ENCODE measurements at places on chromosomes 2 and 18.

- no peak for DNase-seq
- peaks cover 3% of the 10 kb centered on the region for H3K4me1 ChIP-seq
- no peaks in the 10 kb centered on the region for H3K27me3 ChIP-seq
- no peak overlapping the region for H3K27ac ChIP-seq
These were observed 23.9 kb upstream of the ALLC start for GRCh38 chr2:3633982-3634595.

- H3K36me3 ChIP-seq: no peaks in the 10 kb centered on the region
- no peak overlapping the region for H3K4me3 ChIP-seq
- H3K27ac ChIP-seq: no peak overlapping the region
- peaks cover 2% of the 10 kb centered on the region for H3K4me1 ChIP-seq
These were observed 62.3 kb upstream of the ACSL3 start for GRCh38 chr2:222798528-222798927.

- DNase-seq: no peak
- peaks cover 42% of the 10 kb centered on the region for H3K4me1 ChIP-seq
- no peak overlapping the region for H3K4me3 ChIP-seq
These were observed 11.0 kb upstream of the TXNDC2 start for GRCh38 chr18:9874728-9875127.

DNA sequence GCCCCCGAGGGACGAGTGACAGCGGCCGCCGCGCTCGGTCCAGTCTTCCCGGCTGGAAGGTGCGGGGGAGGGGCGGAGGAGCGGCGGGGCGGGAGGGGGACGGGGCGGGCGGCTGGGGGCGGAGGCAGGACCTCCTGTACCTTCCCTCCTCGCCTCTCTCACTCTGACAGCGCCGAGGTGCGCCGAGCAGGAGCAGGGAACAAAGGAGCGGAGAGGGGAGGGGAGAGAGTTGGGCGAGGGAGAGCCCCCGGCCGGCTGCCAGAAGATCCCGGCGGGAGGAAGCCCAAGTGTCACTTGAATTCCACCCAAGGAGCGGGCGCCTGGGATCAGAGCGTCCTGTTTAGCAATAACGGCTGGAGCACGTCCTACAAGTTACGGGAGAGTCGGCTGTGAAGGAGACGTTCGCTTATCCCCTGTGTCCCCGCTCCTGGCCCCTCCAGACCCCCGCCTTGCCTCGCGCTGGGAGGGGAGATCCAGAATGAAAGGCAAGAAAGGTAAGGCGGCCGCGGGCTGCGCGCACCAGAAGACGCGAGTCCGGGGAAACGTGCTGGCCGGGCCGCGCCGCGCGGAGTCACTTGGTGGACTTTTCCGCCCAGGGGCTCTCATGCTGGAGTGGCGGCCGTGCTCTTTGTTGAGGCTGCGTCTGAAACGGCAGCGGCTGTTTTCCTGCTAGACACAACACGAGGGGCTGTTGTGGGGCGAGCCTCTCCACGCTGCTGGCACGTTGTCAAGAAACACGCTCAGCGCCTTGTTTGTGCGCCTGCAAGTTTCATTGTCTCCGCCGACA is at the start of gene TGIF1:
Gene TGIF1 (plus strand): TSS at position 161 of the 787 bp plus-strand sequence. CDS start 318 bp downstream, at position 479.
- H3K27ac ChIP-seq: peak within 1 kb of the TSS; percentile 97
- H3K4me1 ChIP-seq: peaks cover 37% of the 10 kb centered on the region
- H3K27me3 ChIP-seq: no peaks in the 10 kb centered on the region
- H3K36me3 ChIP-seq: peaks cover 36% of the 10 kb centered on the region

DNA sequence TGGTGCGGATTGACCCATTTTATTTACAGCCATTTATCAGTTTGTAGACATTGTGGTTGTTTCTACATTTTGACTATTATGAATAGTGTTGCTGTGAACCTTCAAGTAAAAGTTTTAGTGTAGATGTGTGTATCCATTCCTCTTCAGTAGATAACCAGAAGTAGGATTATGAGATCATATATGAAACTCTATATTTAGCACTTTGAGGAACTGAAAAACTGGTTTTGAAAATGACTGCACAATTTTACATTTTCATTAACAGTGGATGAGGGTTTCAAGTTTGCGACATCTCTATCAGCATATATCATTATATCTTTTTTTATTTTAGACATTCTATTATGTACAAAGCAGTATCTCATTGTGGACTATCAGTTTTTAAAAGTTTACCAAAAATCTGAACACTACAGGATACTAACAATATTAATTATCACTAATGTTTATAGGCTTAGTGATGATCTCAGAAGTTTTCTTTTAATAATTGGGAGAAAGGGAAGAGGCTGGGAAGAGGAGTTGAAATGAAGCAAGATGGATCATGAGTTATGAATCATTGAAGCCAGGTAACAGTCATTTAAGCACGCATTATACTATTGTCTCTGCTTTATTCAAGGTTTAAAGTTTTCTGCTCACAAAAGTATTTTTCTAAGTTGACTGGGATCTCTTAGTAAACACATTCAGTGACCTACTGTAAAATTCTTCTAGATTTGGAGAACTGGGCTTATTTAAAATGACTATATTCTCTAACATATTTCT is 329.0 kb upstream of the LRATD1 start:
- no peaks in the 10 kb centered on the region for H3K4me1 ChIP-seq
- H3K27me3 ChIP-seq: no peaks in the 10 kb centered on the region
- no peak overlapping the region for H3K4me3 ChIP-seq
- no peaks in the 10 kb centered on the region for H3K36me3 ChIP-seq
- no peak overlapping the region for H3K27ac ChIP-seq

DNA sequence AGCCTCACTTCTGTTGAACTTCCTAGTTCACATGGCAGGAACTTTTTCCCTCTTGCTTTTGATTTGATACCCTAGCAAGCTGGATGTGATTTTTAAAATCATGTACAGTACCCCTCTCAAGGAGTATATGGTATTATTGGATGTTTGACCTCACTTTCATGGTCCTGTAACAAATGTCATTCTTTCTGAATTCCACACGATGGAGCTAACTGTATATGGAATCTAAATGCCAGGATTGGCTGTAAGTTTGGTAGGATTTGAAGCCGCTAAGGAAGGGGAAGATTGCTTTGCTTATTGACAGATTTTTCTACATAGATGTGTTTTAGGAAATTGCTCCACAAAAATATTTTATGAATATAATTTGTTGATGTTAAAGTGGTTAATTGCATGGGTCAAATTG is 18.3 kb downstream of the MAIP1 start:
- DNase-seq: no peak
- H3K4me3 ChIP-seq: no peak overlapping the region
- peaks cover 12% of the 10 kb centered on the region for H3K36me3 ChIP-seq
- H3K4me1 ChIP-seq: peaks cover 12% of the 10 kb centered on the region
- no peak overlapping the region for H3K27ac ChIP-seq

- DNase-seq: no peak
- no peak overlapping the region for H3K4me3 ChIP-seq
- H3K27me3 ChIP-seq: peaks cover 8% of the 10 kb centered on the region
These were observed 59.6 kb upstream of the SIX3 start for GRCh38 chr2:44881856-44882255.

DNA sequence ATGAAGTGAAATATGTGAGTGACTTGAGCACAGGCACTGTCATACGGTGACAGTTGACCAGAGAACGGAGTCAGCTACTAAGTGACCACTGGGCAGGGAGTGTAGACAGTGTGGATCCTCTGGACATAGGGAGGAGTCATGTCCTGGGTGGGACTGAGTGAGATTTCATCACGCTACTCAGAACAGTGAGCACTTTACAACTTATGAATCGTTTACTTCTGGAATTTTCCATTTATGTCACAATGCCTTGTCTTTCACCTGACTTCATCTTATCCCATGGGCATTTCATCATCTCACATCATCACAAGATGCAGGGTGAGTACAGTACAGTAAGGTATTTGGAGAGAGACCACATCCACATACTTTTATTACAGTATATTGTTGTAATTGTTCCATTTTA is 29.0 kb downstream of the PTPRM start:
- no peaks in the 10 kb centered on the region for H3K27me3 ChIP-seq
- H3K4me1 ChIP-seq: no peaks in the 10 kb centered on the region
- no peak overlapping the region for H3K4me3 ChIP-seq

- H3K4me1 ChIP-seq: peaks cover 16% of the 10 kb centered on the region
- H3K27ac ChIP-seq: no peak overlapping the region
- no peaks in the 10 kb centered on the region for H3K36me3 ChIP-seq
- H3K4me3 ChIP-seq: no peak overlapping the region
- no peaks in the 10 kb centered on the region for H3K27me3 ChIP-seq
These were observed 41.4 kb downstream of the PKP4 start for GRCh38 chr2:158498043-158498748.

DNA sequence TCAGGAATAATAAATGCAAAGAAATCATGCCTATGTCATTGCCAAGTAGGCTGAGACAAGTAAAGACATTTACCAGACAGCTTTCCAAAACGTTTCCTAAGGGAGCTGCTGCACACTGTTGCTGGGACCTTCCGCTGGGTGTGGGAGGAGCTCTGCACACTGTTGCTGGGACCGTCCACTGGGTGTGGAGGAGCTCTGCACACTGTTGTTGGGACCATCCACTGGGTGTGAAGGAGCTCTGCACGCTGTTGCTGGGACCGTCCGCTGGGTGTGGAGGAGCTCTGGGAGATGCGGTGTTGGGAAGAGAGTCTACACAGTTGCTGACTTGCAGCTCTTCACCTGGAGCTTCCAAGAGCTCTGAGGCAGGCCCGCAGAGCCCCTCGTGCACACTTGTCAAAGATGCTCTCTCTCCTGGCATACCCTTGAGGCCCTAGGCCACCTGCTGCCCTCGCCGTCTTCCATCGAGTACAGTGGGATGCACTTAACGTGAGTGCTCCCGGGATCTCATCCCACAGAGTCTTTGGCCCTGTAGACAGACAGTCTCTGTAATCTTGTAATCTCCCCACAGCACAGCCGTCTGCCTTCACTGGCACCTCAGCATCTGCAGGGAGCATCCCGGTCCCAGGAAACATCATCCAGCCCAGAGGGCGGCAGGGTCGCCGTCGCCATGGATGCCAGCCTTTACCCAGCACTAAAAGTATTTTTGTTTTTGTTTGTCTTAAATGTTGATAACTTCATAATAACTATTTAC is 51.4 kb downstream of the TRAPPC12 start:
- H3K4me3 ChIP-seq: no peak overlapping the region
- peaks cover 22% of the 10 kb centered on the region for H3K36me3 ChIP-seq
- no peak overlapping the region for H3K27ac ChIP-seq
- no peaks in the 10 kb centered on the region for H3K27me3 ChIP-seq

DNA sequence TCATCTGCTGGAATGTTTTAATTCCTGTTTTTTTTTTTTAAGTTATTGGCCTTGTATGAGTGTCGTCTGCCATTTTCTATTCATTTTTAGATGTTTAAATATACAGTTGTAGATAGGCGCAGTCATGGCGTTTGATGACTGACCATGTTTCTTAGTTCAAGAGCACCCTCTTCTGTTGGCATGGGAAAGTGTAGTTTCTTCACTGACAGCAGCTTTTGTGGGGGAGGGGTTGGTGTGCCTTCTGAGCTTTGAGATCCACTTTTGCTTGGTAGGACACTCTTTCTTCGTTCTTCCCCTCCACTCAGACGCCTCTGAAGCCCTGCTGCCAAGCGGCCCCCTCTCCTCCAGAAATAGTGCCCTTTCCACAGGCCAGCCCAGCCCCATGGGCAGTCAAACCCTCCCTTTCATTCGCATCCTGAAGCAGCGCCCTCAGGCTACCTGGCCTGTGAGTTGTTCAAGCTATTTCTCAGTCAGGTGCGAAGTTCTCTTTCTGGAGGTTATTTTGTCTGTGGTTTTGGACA is 492.0 kb downstream of the TNS1 start:
- no peaks in the 10 kb centered on the region for H3K36me3 ChIP-seq
- peak; percentile 16 for DNase-seq
- no peak overlapping the region for H3K4me3 ChIP-seq
- peaks cover 6% of the 10 kb centered on the region for H3K4me1 ChIP-seq
- peaks cover 6% of the 10 kb centered on the region for H3K27me3 ChIP-seq

DNA sequence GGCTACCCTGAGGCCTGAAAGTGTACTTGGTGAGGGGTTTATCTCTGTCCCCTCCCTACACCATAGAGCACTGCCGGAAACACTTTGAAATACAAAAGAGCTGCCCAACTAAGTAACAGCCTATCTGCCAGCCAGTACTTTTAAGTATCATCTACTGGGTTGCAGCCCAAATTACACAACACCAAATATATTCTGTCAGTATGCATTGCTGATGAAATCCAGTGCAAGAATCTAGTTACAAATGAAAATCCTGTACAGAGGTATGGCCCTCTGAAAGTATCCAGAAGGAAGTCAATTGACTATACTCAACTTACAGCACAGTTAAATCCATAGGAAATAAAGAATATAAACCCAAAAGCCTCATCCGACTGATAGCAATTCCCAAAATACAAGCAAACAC is 280.8 kb downstream of the CCDC85A start:
- no peak for DNase-seq
- H3K27me3 ChIP-seq: no peaks in the 10 kb centered on the region
- H3K36me3 ChIP-seq: no peaks in the 10 kb centered on the region
- H3K4me1 ChIP-seq: no peaks in the 10 kb centered on the region
- no peak overlapping the region for H3K4me3 ChIP-seq
